ENCODE measurements at places on chromosomes 13 and 19.

DNA sequence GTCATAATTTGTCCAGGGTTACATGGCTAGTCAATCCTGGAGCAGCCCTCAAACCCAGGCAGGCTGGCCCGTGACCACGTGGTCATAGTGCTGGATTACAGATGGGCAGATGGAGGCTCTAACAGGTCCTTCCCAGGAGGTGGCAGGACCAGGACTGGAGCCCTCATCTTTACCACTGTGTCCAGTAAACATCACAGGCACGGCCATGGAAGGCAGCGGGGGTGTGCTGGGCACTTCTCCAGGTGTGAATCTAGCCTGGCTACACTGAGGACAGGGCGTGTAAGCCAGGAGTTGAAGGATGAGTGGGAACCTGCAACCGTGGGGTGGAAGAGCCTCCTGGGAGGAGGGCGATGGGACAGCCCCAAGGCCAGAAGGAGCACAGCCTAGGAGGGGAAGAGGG lies 6.1 kb downstream of the CIC start:
- no peak overlapping the region for H3K27ac ChIP-seq
- peaks cover 27% of the 10 kb centered on the region for H3K36me3 ChIP-seq
- no peak overlapping the region for H3K4me3 ChIP-seq
- no peak for DNase-seq
- no peaks in the 10 kb centered on the region for H3K27me3 ChIP-seq

DNA sequence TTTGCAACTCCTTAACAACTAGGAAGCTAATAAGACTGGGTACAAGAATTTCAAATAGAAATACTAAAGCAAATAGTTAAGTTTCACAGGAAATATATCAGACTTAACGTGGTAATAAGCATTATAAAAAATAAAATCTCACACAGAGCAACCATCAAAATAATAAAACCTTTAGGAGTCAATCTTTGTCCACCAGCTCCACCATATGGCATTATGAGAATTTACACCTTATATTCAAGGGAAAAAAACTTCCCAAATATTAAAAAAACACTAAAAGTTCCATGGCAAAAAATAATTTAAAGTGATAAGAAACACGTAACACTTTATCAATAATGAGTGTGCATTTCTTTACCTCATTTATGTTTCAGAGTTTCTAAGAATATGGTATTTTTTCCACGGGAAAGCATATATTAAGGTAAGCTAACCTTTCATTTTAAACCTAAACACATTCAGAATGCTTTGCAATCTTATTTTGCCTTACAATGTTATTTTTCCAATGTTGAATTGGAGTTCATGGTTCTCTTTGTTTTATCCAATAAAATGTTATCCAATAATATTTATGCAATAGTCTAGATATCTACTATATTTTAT lies 423.2 kb upstream of the SGCG start:
- H3K27me3 ChIP-seq: no peaks in the 10 kb centered on the region
- no peak overlapping the region for H3K4me3 ChIP-seq
- no peak for DNase-seq
- H3K36me3 ChIP-seq: no peaks in the 10 kb centered on the region

DNA sequence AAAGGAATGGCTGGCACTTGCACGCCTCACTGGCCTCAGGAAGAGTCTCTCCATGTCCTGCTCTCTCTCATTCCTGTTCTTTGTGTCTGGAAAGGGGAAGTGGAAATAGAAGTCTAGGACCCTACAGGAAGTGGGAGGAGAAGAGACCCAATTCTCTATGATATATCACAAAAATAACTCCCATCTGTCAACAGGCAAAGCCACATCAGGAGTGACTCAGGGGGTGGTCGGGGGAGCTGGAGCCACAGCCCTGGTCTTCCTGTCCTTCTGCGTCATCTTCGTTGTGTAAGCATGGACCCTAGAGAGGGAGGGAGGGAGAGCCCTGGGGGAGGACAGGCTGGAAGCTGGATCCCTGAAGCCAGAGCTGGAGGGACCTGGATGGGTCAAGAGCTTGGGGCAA lies 3.0 kb downstream of the SIGLEC9 start:
- no peaks in the 10 kb centered on the region for H3K36me3 ChIP-seq
- DNase-seq: no peak
- H3K4me1 ChIP-seq: peaks cover 19% of the 10 kb centered on the region
- no peak overlapping the region for H3K4me3 ChIP-seq
- peaks cover 42% of the 10 kb centered on the region for H3K27me3 ChIP-seq
- H3K27ac ChIP-seq: no peak overlapping the region

DNA sequence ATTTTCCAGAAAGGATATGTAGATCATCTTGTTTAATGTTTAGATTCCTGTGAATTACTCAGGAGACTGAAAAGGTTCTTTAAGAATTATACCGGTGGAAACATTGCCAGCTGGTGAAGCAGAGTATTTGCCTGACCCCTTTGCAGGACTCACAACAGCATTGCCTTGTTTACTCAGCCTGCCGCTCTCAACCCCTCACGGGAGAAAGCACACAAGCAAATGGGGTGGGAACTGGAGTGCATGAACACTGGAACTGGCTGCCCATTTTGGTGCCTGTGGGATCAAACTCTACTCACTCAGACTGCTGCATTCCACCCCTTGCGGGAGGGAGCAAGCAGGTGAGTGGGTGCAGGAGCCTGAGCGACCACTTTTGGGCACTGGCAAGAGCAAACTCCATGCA lies 804.7 kb upstream of the SLITRK1 start:
- no peak overlapping the region for H3K27ac ChIP-seq
- no peaks in the 10 kb centered on the region for H3K4me1 ChIP-seq
- DNase-seq: no peak
- no peak overlapping the region for H3K4me3 ChIP-seq
- H3K27me3 ChIP-seq: no peaks in the 10 kb centered on the region
- no peaks in the 10 kb centered on the region for H3K36me3 ChIP-seq

- H3K4me1 ChIP-seq: no peaks in the 10 kb centered on the region
- no peaks in the 10 kb centered on the region for H3K27me3 ChIP-seq
- H3K27ac ChIP-seq: no peak overlapping the region
- no peak overlapping the region for H3K4me3 ChIP-seq
- DNase-seq: no peak
- H3K36me3 ChIP-seq: no peaks in the 10 kb centered on the region
Measured at GRCh38 chr13:58463841-58464240, 832.3 kb downstream of the PCDH17 start.

DNA sequence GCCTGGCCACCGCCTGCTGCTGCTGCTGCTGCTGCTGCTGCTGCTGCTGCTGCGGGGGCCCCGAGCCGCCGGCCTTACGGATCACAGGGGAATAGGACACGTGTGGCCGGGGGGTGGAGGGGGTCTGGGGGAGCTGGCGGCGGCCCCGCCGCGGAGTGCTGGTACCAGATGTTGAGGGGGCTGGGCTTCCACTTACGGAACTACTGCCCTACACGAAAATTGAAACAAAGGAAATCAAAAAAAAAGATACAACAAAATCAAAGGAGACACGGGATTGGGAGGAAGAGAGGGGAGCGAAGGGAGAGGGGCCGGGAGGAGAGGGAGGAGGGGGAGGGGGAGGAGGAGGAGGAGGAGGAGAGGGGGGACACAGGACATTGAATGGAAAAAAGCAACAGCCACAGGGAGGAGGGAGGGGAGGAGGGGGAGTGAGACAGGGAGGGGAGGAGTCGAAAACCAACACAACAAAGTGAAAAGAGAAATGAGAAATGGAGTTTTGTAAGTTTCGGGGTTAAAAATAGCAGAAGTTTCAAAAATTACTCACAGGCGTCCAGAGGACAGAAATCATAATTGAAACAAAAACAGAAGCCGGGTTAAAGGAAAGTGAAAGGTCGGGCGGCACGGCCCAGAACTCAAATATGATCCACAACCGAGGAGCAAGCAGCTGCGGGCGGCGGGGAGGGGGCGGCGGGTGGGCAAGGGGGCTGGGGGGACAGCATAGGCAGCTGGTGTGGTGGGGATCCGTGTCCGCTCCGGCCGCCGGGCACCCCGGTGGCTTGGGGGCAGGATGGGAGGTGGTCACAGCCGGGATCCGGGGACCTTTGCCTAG lies 57.8 kb downstream of the IER2 start:
- peak overlapping the region; percentile 95 for H3K27ac ChIP-seq
- H3K27me3 ChIP-seq: no peaks in the 10 kb centered on the region
- peaks cover 4% of the 10 kb centered on the region for H3K36me3 ChIP-seq
- peak; percentile 47 for DNase-seq
- H3K4me3 ChIP-seq: peak overlapping the region; percentile 91

DNA sequence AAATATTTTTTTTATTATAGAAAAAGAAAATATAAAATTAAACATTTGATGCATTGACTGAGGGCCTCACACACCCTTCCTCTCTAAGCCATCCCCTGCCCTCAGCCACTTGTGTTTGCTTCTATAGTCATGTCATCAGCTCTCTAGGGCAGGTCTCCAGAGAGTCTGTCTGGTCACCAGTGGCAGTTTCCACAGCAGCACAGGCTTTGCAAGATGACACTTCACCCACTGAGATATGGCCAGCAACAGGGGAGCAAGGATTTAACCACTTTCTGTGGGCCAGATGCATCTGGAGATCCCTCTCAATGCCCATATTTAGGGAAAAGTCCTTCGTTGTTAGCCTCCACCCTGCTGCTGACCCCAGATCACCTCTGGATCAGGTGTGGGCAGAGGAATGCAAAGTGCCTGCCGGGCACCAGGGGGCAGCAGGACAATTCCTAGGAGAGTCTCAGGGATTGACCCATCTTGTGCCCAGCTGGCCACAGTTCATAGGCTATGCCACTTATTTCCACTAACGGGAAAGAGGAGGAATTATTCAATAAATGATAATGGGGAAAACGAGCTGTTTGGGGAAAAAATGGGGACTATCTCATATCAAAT lies 4.8 kb downstream of the ABCC4 start:
- H3K27me3 ChIP-seq: no peaks in the 10 kb centered on the region
- H3K4me3 ChIP-seq: no peak overlapping the region
- H3K27ac ChIP-seq: no peak overlapping the region
- DNase-seq: no peak

GRCh38 chr13:43397111-43397510 lies 373.7 kb downstream of the DNAJC15 start:
- no peak overlapping the region for H3K27ac ChIP-seq
- no peak overlapping the region for H3K4me3 ChIP-seq
- no peak for DNase-seq
- no peaks in the 10 kb centered on the region for H3K36me3 ChIP-seq
- no peaks in the 10 kb centered on the region for H3K4me1 ChIP-seq

DNA sequence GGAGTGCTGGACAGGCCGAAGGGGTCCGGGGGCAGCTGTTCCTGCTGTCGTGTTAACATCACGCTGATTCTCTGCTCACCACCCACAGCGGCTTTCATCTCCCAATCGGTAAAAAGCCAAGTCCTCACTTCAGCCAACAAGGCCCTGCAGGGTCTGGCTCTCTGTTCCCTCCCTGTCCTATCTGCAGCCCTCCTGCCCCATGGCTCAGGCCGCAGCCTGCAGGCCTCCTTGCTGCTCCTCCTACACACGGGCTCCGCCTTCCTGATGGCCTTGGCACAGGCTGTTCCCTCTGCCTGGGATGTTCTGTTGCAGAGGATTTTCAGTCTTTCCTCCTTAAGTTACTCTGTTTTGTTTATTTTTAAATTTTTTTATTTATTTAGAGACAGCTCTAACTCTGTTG lies 22.2 kb downstream of the FUZ start:
- no peak for DNase-seq
- no peak overlapping the region for H3K4me3 ChIP-seq
- H3K27me3 ChIP-seq: no peaks in the 10 kb centered on the region
- H3K36me3 ChIP-seq: peaks cover 74% of the 10 kb centered on the region
- H3K27ac ChIP-seq: no peak overlapping the region

DNA sequence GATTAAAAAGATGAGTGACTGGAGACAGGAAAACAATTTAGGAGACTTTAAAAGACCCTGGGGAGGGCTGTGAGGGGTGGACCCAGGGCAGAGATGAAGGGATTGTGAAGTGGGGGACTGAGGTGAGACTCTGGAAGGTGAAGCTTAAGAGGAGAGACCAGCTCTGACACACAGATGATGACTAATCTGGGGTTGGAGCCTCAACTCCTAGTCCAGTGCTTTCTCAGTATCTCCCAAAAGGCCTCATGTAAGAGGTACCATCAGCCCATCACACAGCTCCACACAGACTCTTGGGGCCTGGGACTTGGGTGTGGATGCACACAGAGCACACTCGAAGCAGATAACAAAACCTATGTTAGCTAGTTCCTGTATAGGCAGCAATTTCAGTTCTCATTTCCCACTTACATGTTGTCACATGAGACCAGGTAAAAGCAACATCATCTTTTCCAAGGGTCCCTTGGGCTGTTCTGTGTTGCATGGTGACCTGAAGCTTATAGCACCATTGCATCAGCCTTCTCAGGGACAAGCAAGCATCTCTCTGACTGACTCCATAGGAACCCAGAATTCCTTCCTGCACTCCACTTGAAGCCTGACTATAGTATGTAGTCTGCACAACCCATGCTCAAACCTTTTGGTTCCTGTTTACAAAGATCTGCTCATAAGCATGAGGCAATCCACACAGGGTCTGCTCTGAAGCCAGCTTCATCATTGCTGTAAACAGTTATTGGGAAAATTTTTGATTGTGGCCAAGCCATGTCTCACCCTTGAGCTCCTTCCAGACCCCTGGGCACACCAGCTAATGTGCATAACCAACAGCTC lies 88.6 kb upstream of the MYCBP2 start:
- H3K27ac ChIP-seq: peak overlapping the region; percentile 89
- peaks cover 35% of the 10 kb centered on the region for H3K4me1 ChIP-seq
- no peaks in the 10 kb centered on the region for H3K36me3 ChIP-seq
- H3K27me3 ChIP-seq: no peaks in the 10 kb centered on the region
- peak overlapping the region; percentile 11 for H3K4me3 ChIP-seq

DNA sequence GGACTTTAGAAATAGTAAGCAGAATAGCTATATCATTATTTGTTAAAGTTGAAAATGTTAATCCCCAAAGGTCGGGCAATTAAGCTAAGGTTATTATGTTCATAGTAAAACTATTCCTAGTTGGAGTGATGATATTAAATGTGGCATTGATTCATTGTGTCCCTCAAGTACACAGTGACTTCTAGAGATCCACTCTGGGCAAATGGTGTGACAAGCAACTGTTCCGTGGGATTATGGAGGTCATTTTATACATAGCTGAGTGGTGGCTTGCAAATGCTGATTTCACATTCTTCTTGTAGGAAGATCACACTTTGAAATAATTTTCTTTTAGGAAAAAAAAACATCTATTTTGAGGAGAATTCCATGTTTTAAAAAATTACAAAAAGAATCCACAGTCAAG lies 317.8 kb downstream of the ATP8A2 start:
- no peak overlapping the region for H3K4me3 ChIP-seq
- H3K36me3 ChIP-seq: no peaks in the 10 kb centered on the region
- no peak overlapping the region for H3K27ac ChIP-seq
- peaks cover 3% of the 10 kb centered on the region for H3K27me3 ChIP-seq
- H3K4me1 ChIP-seq: no peaks in the 10 kb centered on the region
- no peak for DNase-seq

GRCh38 chr13:97615266-97615665 lies 181.3 kb downstream of the RAP2A start:
- H3K36me3 ChIP-seq: no peaks in the 10 kb centered on the region
- H3K4me1 ChIP-seq: no peaks in the 10 kb centered on the region
- H3K27ac ChIP-seq: no peak overlapping the region
- no peak for DNase-seq
- peaks cover 4% of the 10 kb centered on the region for H3K27me3 ChIP-seq
- no peak overlapping the region for H3K4me3 ChIP-seq

GRCh38 chr19:46180701-46181387 lies 32.8 kb downstream of the IGFL2 start:
- DNase-seq: no peak
- no peak overlapping the region for H3K4me3 ChIP-seq
- peaks cover 12% of the 10 kb centered on the region for H3K27me3 ChIP-seq
- H3K27ac ChIP-seq: no peak overlapping the region
- H3K4me1 ChIP-seq: peaks cover 25% of the 10 kb centered on the region

- no peaks in the 10 kb centered on the region for H3K4me1 ChIP-seq
- DNase-seq: no peak
- H3K27ac ChIP-seq: no peak overlapping the region
Measured at GRCh38 chr13:35260316-35260715, 216.2 kb downstream of the MAB21L1 start.
